ENCODE measurements at places on chromosomes 13 and 19. TPM values are rescaled to one million over a fixed set of nuclear protein-coding genes. Genes with fewer than 3 reads are reported as not detected.

DNA sequence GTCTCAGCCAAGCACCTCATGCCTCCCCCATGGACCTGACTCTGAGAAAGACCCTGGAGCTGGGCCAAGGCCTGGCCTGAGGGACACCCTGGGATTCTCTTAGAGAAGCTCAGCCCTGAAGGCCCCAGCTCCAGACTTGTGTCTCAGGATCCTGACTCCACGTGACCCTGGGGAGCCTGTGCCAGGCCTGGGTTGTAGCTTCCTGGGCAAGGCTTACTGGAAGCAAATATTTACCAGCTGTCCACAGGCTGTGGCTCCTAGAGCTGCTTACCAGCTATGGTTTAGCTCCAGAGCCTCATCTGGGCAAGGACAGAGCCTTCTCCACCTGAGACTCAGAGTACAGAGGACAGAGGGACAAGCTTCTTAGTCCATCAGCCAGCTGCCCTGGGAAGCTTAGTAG, 61.0 kb upstream of the CEACAM8 start:
- H3K27me3 ChIP-seq: no peaks in the 10 kb centered on the region
- DNase-seq: no peak
- H3K36me3 ChIP-seq: no peaks in the 10 kb centered on the region
- no peak overlapping the region for H3K4me3 ChIP-seq

- DNase-seq: no peak
- H3K4me3 ChIP-seq: no peak overlapping the region
- H3K27ac ChIP-seq: no peak overlapping the region
- peaks cover 24% of the 10 kb centered on the region for H3K4me1 ChIP-seq
- no peaks in the 10 kb centered on the region for H3K27me3 ChIP-seq
Observed at GRCh38 chr13:34349091-34349722, 531.3 kb downstream of the RFC3 start.

GRCh38 chr13:109834973-109835720, 48.8 kb upstream of the IRS2 start:
- H3K4me1 ChIP-seq: peaks cover 12% of the 10 kb centered on the region
- no peak for DNase-seq
- peaks cover 3% of the 10 kb centered on the region for H3K36me3 ChIP-seq
- peaks cover 10% of the 10 kb centered on the region for H3K27me3 ChIP-seq
- no peak overlapping the region for H3K27ac ChIP-seq
- no peak overlapping the region for H3K4me3 ChIP-seq

GRCh38 chr13:48241651-48242050, 8.6 kb downstream of the ITM2B start:
- no peak overlapping the region for H3K4me3 ChIP-seq
- no peak for DNase-seq
- no peaks in the 10 kb centered on the region for H3K36me3 ChIP-seq

- DNase-seq: no peak
- no peaks in the 10 kb centered on the region for H3K36me3 ChIP-seq
- H3K4me1 ChIP-seq: peaks cover 16% of the 10 kb centered on the region
- no peak overlapping the region for H3K27ac ChIP-seq
- no peaks in the 10 kb centered on the region for H3K27me3 ChIP-seq
Observed at GRCh38 chr13:108917581-108917980, 288.2 kb downstream of the MYO16 start.

GRCh38 chr13:68160466-68160865, 930.3 kb upstream of the PCDH9 start:
- no peaks in the 10 kb centered on the region for H3K4me1 ChIP-seq
- no peak overlapping the region for H3K27ac ChIP-seq
- no peaks in the 10 kb centered on the region for H3K27me3 ChIP-seq
- DNase-seq: no peak
- no peaks in the 10 kb centered on the region for H3K36me3 ChIP-seq
- H3K4me3 ChIP-seq: no peak overlapping the region

DNA sequence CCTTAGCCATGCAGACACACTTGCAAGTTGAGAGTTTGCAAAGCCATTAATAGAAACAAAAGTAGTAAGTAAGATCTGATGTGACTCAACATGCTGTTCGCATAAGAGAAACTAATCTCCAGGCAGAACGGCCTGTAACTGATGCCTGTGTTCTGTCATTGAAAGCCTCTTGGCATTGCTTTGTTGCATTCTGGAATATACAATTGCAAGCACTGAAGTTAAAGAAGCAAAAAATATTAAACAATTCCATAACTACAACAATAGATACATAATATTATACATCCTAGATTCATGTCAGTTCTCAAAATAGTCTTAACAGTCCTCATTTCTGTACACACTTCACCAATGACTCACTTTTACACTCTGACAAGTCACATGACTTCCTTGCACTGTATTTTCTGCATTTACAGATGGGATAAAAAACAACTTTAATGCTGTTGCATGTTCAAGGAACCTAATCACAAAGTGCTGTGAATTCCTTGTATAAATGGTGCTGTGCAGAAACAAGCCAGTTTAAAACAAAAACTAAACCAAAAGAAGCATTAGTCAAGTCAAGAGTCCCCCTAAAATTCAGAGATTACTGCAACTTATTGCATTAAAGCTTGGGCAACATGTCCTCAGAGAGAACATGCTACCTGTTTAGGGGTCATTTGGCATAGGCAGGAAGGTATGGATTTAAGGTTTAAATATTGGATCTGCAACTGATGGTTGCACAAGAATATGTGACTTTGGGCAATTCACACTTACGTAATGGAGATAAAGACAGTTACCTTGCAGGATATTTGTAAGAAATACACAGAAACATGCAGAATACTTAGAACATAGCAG, 79.5 kb upstream of the SERP2 start:
- no peak for DNase-seq
- no peaks in the 10 kb centered on the region for H3K27me3 ChIP-seq
- H3K36me3 ChIP-seq: no peaks in the 10 kb centered on the region

DNA sequence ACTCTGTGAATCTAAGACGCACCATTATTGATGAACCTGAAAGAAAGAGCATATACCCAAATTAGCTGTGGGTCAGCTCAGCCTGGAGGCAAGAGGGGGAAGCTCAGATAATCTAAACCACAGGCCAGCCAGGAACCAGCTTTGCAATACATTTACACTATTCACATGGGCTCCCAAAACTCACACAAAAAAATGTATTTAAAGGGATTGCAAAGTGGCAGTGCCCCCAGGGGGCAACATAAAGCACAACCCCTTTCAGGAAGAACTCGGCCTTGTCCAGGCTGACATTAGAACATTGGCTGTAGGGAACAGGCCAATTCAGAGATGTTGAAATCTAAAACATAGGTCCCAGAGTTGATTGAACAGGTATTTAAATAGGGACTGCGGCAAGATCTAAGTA, 3.2 kb upstream of the PROZ start:
- no peak overlapping the region for H3K4me3 ChIP-seq
- peaks cover 46% of the 10 kb centered on the region for H3K27me3 ChIP-seq
- no peak for DNase-seq
- H3K4me1 ChIP-seq: peaks cover 33% of the 10 kb centered on the region
- H3K27ac ChIP-seq: no peak overlapping the region

DNA sequence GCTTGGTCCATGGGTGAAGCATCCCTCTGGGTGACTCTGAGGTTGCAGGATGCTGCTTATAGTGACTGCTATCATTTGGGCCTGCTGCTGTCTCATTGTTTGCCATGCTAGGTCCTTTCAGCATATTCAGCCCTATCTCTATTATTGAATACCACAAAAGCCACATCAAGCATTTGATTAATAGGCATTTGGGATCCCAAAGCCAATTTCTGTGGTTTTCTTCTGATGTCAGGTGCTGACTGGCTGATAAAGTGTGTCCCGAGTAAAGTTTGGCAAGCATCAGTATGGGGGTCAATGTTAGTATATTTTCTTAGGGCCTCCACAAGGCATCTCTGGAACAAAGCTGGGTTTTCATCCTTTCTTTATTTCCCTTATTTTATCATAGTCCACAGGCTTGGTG, 204.6 kb downstream of the NBEA start:
- no peaks in the 10 kb centered on the region for H3K36me3 ChIP-seq
- no peak overlapping the region for H3K27ac ChIP-seq
- DNase-seq: no peak
- no peaks in the 10 kb centered on the region for H3K4me1 ChIP-seq
- no peaks in the 10 kb centered on the region for H3K27me3 ChIP-seq

GRCh38 chr19:14577885-14578427, 4.9 kb upstream of the CLEC17A start:
- H3K4me3 ChIP-seq: no peak overlapping the region
- H3K36me3 ChIP-seq: no peaks in the 10 kb centered on the region
- DNase-seq: no peak
- H3K4me1 ChIP-seq: peaks cover 6% of the 10 kb centered on the region
- no peak overlapping the region for H3K27ac ChIP-seq

DNA sequence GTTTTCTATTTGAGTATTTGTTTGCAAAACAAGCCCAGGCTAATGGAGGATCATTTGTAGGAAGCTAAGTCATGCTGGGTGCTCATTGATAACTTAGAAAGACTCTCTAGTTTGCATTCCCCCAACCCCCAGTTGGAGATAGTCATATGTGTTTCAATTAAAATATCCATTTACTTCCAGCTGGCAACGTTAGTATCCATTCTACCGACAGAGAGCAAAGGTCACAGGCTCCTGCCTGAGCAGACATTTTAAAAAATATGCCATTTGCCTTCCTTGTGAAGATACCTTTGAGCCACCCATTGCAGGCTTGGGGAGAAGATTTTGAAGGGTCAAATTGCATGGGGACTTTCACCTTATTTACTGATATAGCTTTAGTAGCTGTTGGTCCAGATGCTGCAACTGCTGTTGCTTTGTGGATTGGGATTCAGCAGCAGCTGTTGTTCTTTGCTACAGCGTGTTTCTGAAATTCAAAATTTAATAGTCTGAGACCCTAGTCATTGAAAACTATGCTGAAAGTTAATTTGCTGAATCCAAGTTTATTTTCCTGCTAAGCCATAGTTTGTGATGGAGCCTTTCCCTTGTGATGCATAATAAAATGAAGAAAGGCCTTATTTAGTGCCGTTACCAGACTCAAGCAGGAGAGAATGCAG, 335.1 kb downstream of the GPC6 start:
- DNase-seq: no peak
- no peaks in the 10 kb centered on the region for H3K36me3 ChIP-seq
- H3K4me1 ChIP-seq: peaks cover 9% of the 10 kb centered on the region
- H3K27me3 ChIP-seq: no peaks in the 10 kb centered on the region

- no peaks in the 10 kb centered on the region for H3K27me3 ChIP-seq
- H3K36me3 ChIP-seq: peaks cover 3% of the 10 kb centered on the region
- peak overlapping the region; percentile 79 for H3K27ac ChIP-seq
- H3K4me1 ChIP-seq: peaks cover 17% of the 10 kb centered on the region
- H3K4me3 ChIP-seq: no peak overlapping the region
Observed at GRCh38 chr13:51727634-51728274, 76.2 kb downstream of the DHRS12 start.

IL11 gene
- 0.56 TPM for total RNA-seq

LILRB5 gene
- not detected for total RNA-seq

CYP2F1 gene
- not detected for total RNA-seq

MEX3D gene
- 102 TPM for total RNA-seq

FFAR3 gene
- not detected for total RNA-seq

ZNF556 gene
- total RNA-seq: 0.05 TPM

MBD3L2B gene
- not detected for total RNA-seq

SYNE4 gene
- 0.30 TPM for total RNA-seq

Measured in neural crest cell (in vitro differentiated cells).